ENCODE measurements at places on chromosomes 5 and 9.

DNA sequence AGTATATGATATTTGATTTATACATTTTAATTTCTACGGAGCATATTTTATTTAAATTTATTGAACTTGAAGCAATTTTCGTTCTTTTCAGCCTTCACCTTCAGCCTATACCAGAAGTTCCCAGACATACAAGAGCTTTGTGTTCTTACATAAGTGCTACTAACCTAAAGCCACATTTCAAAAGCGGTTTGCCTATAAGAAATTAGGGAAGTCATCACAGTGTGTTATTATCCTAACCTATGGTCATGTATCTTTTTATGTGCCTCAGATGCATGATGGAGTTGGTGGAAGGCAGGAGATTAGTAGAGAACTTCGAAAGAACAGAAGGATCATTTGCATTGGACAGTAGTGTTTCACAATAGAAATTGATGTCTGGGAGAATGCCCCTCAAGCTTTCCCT, 3.1 kb downstream of the KIF2A start:
- DNase-seq = peak; percentile 40

- DNase-seq = no peak
These were observed 172.0 kb upstream of the KLF9 start for GRCh38 chr9:70586476-70586875.

- no peak for DNase-seq
These were observed 24.3 kb downstream of the KIF2A start for GRCh38 chr5:62330302-62330701.

- peak; percentile 49 for DNase-seq
These were observed 54.2 kb upstream of the BASP1 start for GRCh38 chr5:17163221-17163620.

DNA sequence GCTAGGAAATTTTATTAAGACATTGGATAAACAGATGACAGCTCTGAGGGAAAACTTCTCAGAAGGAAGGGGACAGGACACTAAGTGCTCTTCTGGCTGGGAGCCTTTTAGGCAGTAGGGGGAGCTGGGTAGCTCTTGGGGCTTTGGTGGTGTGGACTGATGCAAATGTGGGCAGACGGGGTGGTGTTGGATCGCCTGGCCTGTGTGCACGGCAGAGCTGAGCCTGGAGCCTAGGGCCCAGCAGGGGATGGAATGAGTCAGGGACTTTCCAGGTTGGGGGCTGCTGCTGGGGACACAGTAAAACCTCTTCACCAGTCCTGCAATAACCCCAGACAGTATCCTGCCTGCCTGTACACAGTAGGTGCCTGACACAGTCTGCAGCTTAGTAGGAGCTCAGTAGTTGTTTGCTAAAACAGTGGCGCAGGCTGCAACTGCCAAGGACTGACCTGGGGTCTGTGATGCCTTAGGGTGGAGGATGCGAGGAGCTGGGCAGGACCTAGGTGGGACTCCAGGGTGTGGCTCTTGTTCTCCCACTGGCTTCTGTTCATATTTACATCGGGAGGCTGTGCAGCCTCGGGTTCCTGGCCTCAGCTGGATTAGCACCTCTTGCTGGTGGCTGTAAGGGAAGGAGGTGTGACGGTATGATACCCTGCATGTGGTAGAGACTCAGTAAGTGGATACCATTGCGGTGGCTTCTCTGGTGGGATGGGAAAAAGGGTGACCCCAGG, 83.8 kb downstream of the DAB2IP start:
- DNase-seq = peak; percentile 83

GRCh38 chr5:144794922-144795321, 624.2 kb downstream of the KCTD16 start:
- no peak for DNase-seq

DNA sequence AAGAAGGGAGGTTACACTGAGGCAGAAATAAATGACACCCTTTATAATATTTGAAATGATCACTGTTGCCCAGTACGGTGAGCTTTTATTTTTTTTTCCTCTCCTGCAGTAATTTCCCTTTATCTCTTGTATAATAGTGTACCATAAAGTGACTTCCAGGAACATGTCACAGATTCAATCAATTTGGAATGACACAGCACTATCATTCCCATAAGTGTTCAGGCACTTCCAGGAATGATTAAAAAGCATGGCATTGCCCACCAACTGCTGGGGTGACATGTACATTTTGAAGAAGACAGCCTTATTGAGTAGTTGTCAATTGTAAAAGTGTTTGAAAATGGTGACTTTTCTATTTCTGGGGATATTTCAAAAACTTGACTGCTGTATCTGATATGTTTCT, 1700.9 kb upstream of the NUDT12 start:
- DNase-seq = no peak

GRCh38 chr9:130608554-130609134, 29.3 kb downstream of the FUBP3 start:
- no peak for DNase-seq

- no peak for DNase-seq
These were observed 8.5 kb downstream of the ZDHHC12 start for GRCh38 chr9:128715436-128715750.

DNA sequence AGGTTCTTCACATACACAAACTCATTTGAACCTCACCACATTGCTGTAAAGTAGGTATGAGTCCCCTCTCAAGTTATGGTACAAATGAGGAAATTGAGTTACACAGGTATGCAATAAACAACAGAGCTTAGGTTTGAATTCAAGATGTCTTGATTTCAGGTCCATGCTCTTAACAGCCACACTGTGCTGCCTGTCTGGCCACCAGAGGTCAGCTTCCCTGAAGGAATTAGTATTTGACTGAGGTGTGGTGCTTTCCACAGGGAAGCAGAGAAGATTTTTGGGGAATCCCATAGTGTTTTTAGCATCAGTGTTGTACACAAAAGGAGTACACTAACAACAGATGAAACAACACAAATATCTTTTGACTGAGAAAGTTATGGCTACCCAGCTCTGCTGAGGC, 94.4 kb upstream of the ITGA1 start:
- DNase-seq = peak; percentile 5

DNA sequence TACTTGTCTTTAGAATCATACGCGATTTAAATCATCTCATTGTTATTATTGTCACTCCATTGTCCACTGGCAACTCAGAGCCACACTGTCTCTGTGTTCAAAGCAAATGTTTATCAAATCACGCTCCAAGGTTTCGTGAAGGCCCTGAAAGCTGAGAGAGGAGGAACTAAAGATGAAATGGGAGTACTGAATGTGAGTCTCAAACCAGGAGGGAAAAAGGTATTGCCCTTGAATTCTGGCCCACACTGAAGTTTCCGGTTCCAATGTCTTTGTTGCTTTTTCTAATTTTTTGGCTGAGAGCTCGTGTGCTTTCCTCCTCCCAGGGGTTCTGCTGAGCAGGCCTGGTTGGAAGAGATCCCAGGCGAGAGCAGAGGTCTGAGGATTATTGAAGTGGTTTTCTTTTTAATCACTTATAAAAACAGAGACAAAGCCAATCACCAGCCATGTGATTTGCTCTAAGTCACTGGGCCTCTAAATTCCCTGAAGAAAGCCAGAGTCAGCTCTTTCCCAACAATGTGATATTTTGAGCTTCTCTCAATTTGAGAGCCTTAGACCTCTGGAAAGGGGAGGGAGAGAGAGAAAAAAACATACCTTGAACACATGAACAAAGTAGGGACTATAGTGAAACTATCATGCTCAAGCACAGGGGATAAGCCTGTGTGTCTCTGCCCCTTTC, 420.8 kb upstream of the GRAMD2B start:
- DNase-seq = no peak
